ENCODE measurements at places on chromosomes 4 and X. TPM values are rescaled to one million over a fixed set of nuclear protein-coding genes. Genes with fewer than 3 reads are reported as not detected.

GRCh38 chr4:41598580-41598979 is 60.6 kb downstream of the LIMCH1 start:
- no peak for DNase-seq

DNA sequence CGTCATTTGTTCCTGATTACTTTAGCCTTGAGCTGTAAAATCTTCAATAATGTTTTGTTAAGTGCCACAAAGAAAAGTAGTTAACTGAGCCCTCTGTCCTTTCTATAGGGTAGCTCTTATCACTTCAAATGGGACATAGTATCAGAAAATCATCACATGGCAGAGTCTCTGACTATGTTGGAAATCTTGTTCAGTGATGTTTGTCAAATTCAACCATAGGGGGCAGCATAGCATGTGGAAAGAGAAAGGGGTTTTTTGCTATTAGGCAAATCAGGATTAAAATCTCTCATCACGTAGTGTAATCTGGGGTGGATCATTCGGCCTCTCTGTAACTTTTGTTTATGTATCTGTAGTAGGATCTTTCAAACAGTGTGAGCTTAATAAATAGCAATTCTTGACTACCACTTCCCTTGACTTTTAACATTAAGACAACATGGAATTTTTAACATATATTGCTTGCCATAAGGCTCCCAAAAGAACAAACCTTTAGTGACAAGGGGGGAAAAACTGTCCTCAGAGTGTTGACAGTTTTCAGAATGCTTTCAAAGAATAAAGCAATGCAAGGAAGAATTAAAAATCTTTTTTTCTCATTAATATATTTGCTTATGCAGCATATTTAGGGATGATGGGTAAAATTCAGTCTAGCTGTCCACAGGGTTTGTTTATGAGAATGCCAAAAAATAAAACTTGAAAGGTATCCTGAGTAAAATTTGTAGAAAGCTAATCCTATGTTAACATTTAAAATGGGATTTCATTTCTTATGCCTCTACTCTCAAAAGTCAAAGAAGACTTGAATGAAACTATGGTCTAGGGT is 127.2 kb downstream of the FBXW7 start:
- no peak for DNase-seq

DNA sequence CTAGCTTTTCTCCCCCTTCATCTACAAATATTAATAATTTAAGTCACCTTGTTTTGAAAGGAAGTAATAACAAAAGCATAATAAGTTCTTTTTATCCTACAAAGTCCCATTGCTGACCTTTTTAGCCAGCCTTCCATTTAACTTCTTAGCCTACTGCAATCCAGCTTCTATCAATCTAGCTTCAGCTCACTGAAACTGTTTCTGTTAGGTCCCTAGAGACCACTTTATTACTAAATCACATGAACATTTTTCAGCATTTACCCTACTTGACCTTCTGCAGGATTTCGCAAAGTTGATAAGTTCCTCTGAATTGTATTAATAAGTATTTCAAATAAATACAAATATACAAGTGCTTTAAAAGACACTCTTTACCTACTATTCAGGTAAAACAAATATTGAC is 186.5 kb downstream of the ANTXR2 start:
- DNase-seq: no peak

The PITX2 gene
- not detected for total RNA-seq

DNA sequence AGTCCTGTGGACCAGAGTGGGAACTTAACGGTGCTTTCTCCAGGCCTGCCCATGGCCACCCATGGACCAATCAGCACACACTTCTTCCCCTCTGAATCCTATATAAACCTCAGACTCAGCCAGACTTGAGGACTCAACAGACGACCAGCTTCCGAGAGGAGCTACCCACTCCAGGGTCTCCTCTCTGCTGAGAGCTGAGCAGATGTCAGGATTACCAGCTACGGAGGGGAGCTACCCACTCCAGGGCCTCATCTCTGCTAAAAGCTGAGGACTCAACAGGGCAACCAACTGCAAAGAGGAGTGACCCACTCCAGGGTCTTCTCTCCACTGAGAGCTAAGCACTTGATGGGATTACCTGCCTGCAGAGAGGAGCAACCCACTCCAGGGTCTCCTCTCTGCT is 80.0 kb upstream of the DDX60 start:
- DNase-seq: no peak

The SPOCK3 gene
- total RNA-seq: 0.22 TPM

DNA sequence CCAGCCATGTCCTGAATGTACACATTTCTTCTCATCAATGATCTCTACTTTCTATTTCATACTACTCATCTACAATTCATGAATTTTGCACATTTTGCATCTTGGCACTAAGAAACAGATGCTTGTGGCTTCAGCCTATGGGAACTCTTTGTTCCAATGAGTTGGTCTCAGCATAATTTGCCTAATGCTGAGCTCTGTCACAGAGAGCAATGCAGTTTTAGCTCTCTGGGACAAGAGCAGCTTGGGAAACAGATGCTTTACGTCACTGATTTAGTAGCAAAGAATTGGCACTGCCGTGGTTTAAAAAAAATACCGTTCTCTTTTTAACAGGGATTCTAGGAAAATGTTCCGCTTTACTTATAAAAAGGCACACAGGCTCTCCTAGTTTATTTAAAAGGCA is 162.4 kb downstream of the WDFY3 start:
- DNase-seq: no peak

The GABRE gene
- 31.3 TPM for total RNA-seq

DNA sequence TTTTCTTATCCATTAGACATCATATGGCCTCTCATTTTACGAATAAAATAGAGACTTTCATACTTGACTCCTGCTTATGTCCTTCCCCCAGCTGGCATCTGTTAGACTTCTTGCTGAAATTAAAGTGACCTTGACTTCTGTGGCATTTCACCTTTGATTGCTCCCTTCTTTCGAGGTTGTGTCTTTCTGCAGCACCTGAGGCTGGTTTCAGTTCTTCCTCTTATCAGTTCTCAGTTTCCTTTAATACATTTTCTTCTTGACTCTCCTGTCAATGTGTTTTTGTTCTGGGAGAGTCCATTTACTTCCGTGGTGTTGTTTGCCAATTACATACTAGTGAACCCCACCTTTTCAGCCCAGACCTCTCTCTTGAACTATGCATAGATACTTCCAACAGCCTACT is 81.6 kb downstream of the RBPJ start:
- DNase-seq: no peak

GRCh38 chr4:24582235-24582832 is 2.0 kb downstream of the DHX15 start:
- no peak for DNase-seq
